ENCODE measurements at places on chromosomes 16 and 17.
A peak's percentile ranks its signal among the peaks of the same experiment; 100 is the strongest.

DNA sequence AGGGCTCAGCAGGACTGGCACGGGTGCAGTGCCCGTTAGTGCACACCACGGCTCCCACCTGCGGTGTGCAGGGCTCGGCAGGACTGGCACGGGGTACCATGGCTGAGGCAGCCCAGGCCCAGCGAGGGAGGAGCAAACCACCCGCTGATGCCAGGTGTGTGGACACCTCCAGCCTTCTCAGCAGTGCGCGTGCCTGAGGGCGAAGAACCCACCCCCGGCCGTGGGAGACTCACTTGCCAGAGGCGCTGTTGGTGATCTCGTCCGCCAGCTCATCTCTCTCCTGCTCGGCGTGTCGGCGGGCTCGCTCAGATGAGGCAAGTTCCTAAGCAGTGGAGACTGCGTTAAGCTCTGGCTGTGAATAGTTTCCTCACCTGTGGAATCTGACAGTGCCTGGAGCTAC, 45.4 kb downstream of the NDEL1 start:
- DNase-seq = no peak

DNA sequence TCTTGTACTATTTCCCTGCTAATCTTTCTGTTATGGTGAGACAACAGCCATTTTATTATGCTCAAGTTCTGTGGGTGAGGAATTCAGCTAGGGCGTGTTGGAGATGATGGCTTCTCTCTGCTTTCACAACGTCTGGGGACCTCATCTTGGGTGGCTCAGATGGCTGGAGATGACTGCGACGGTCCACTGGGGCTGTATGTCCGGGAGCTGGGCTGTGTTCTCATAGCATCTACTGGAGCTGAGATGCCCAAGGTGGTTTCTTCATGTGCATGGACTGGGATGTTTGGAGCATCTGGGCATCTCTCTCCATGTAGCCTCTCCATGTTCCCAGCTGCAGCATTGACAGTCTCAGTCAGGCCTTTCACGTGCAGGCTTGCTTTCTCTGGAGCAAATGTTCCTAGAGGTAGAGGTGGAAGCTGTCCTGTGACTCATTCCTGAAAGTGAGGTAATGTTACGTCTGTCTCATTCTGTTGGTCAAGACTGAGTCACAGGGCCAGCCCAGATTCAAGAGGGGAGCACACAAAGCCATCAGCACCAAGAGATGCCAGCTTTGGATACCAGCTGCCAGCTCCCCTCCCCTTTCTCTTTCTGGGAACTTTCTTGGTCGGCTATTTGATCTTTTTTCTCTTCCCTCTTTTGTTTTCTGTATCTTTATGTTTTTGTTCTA, 96.2 kb downstream of the RAP1GAP2 start:
- peak; percentile 95 for DNase-seq

DNA sequence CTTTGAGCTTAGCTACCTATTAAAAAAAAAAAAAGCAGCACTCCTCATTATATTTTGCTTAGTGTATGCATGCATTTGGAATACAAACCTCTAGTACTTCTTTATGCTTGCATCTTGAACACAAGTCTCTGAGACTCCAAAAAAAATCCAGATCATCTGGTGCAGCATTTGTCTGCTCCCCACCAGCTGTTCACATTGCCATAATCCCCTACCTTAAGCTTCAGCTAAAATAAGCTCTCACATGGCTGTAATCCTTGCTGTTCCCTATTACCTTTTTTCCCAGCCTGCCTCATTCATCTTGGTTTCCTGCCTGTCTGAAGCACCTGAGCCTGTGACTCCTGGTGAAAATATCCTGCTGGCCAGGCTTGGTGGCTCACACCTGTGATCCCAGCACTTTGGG, 7.5 kb upstream of the NFATC2IP start:
- no peak for DNase-seq

DNA sequence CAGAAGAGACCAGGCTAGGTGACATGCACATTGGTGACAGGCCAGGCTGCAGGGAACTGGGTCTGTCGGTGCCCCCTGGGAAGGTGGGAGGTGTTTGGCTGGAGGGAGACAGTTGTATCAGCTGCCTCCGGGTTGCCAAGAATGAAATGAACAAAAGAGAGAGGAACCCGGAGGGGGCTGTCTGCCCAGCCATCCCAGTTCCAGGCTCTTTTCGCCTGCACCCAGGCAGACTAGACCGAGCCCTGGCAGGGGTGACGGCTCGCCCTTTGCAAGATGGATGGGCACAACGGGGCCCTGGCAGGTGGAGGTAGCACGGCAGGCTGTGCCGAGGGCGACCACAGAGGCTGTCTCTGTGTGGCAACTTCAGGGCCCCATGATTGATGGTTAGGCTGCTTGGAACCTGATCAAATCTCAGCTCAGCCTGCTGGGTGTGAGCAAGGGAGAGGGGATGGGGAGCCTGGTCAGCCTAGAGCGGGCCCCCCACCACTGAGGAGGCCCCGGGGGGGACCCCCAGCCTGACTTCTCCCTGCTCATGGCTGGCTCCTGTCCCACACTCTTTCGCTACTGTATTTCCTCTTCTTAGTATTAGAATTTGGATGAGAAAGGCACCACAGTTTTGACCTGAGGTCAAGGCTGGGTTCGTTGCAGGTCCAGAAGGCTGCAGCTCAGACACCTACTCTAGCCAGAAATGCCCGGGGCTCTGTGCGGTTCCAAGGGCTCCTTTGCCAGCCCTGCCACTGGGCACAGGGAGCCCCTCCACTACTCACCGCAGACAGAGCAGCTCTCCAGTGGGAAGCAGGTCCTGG, 118.9 kb upstream of the CHMP6 start:
- DNase-seq = no peak

GRCh38 chr17:59826706-59827453, 65.9 kb downstream of the TUBD1 start:
- no peak for DNase-seq

Measured in HT1080 (cell line).